Parietal lobe (tissue), 2 donors: ENCODE measurements at places on chromosomes 4 and X. TPM values are rescaled to one million over a fixed set of nuclear protein-coding genes. Genes with fewer than 3 reads are reported as not detected.

Gene AGA
- total RNA-seq = 13.1 TPM

Gene GAGE12F
- total RNA-seq = not detected

Gene NR0B1
- 0.31 TPM for total RNA-seq

Gene NPNT
- total RNA-seq = 43.8 TPM
